ENCODE measurements at places on chromosomes 12 and 14. TPM values are rescaled to one million over a fixed set of nuclear protein-coding genes. Genes with fewer than 3 reads are reported as not detected.

DNA sequence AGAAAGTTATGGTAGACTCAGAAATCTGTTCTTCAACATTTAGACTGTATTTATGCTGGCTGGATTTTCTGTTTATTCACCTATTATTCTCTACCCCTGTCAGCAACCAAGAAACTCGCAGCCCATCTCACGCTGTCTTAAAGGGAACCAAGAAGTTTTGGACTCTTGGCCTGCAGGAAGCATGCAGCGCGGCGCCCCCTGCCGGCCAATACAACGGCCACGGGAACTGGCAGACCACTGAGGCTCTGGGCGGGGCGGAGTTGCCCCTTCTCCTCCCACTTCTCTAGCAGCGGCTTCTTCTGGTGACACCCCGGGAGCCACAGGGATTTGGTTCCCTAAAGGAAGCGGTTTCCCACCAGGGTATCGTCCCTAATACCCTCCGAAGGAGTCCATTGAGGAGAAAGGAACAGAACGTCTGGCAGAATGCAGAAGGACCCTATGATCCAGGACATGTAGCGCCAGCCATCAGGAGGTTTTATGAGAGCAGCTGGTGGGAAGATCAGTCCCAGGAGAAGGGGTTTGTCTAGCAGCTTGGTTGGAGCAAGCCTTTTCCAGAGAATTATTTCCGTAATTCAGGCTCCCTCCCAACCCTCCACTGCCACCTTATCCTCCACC is 21.0 kb upstream of the RNASE2 start:
- no peaks in the 10 kb centered on the region for H3K4me1 ChIP-seq
- DNase-seq: peak; percentile 9
- no peak overlapping the region for H3K4me3 ChIP-seq
- H3K36me3 ChIP-seq: no peaks in the 10 kb centered on the region
- peaks cover 37% of the 10 kb centered on the region for H3K27me3 ChIP-seq

- no peak overlapping the region for H3K4me3 ChIP-seq
- no peaks in the 10 kb centered on the region for H3K36me3 ChIP-seq
- no peak for DNase-seq
- H3K27ac ChIP-seq: no peak overlapping the region
These were observed 21.3 kb upstream of the SERPINA6 start for GRCh38 chr14:94344389-94344788.

GRCh38 chr14:48527832-48528231 is 852.4 kb upstream of the MDGA2 start:
- DNase-seq: no peak
- H3K4me1 ChIP-seq: no peaks in the 10 kb centered on the region
- no peak overlapping the region for H3K27ac ChIP-seq
- H3K36me3 ChIP-seq: no peaks in the 10 kb centered on the region
- no peak overlapping the region for H3K4me3 ChIP-seq
- H3K27me3 ChIP-seq: no peaks in the 10 kb centered on the region

GRCh38 chr14:91963465-91963864 is 16.0 kb upstream of the FBLN5 start:
- no peak overlapping the region for H3K4me3 ChIP-seq
- no peaks in the 10 kb centered on the region for H3K27me3 ChIP-seq
- DNase-seq: no peak
- H3K36me3 ChIP-seq: peaks cover 2% of the 10 kb centered on the region

- H3K27me3 ChIP-seq: no peaks in the 10 kb centered on the region
- no peaks in the 10 kb centered on the region for H3K4me1 ChIP-seq
- H3K27ac ChIP-seq: no peak overlapping the region
- no peak overlapping the region for H3K4me3 ChIP-seq
These were observed 113.2 kb upstream of the EEA1 start for GRCh38 chr12:93042283-93042682.

- no peaks in the 10 kb centered on the region for H3K27me3 ChIP-seq
- peaks cover 5% of the 10 kb centered on the region for H3K4me1 ChIP-seq
- H3K36me3 ChIP-seq: no peaks in the 10 kb centered on the region
- no peak overlapping the region for H3K4me3 ChIP-seq
- no peak for DNase-seq
These were observed 4.3 kb upstream of the ABCD2 start for GRCh38 chr12:39623919-39624318.

DNA sequence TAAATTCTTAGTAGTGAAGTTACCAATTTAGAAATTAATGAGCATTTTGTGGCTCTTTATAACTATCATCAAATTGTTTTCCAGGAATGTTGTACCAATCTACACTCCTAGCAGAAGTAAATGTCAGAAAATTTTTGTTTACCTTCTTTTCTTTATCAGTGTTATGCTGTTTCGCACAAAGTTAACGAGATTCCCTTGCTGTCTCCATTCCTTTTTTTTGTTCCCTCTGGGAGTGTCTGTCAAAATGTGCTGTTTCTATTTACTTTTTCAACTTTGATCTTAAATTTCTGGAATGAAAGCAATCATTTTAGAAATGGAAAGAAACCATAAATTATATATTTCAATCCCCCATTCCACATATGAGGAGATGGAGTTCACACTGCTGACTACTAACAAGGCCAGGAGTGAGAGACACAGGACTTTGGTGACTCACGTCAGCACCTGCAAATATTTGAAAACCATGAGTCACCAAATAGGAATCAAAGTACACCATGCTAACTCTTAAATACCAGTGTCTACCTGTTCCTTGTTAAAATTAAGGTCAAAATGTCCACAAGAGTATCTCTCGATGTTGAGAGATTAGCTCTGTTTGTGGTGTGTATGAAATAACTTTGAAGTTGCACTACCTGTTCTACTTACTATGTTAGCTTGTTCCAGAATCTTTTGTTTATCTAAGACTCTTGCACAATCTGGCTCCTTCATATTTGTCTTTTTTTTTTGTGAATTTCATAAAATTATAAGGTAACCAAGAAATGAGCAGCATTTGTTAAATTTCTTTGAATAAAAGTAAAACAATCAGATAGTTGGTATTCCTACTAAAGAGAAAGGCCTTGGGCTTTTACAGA is 106.0 kb downstream of the RMST start:
- peaks cover 50% of the 10 kb centered on the region for H3K4me1 ChIP-seq
- peak overlapping the region; percentile 89 for H3K27ac ChIP-seq
- peak; percentile 96 for DNase-seq
- no peaks in the 10 kb centered on the region for H3K36me3 ChIP-seq
- H3K4me3 ChIP-seq: peak overlapping the region; percentile 49

DNA sequence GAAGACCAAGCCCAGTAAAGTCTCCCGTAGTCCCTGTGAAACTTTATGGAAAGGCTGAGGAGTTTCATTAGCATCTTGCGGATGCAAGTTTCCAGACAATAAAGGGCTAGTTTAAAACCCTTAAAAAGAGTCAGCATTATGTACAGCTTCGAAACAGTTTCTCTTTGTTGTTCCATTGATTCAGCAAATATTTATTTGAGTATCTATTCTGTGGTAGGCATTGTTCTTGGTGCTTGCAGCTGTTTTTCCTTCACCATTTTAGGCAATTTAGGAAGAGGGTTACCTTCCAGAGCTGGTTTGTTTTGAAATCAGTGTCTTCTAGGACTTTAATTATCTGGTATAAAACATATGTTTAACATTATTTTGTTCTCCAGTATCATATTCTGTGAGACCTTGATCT is 1.5 kb downstream of the SLIRP start:
- peaks cover 18% of the 10 kb centered on the region for H3K4me1 ChIP-seq
- DNase-seq: no peak
- peak overlapping the region; percentile 95 for H3K4me3 ChIP-seq
- peaks cover 28% of the 10 kb centered on the region for H3K36me3 ChIP-seq
- H3K27me3 ChIP-seq: no peaks in the 10 kb centered on the region
- H3K27ac ChIP-seq: no peak overlapping the region

DNA sequence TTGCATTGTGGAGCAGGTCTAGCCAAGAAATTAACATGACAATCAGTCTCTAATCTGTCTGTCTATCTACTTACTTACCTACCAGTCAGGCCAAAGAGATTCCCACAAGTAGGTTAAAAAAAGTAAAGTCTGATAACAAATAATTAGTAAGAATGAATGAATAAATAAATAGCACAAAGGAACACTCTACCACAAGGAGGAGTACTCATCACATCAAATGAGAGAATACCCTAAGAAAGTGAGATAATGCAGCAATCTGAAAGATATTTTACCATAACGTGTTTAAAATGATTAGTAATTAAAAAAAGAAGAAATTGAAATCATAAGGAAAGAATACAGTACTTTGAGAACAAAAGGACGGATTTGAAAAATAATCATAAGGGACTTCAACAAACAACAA is 187.2 kb downstream of the SYNE2 start:
- H3K36me3 ChIP-seq: no peaks in the 10 kb centered on the region
- H3K27me3 ChIP-seq: no peaks in the 10 kb centered on the region
- DNase-seq: peak; percentile 37
- H3K4me1 ChIP-seq: no peaks in the 10 kb centered on the region

GRCh38 chr12:50032854-50033581 is 7.7 kb upstream of the RACGAP1 start:
- no peak for DNase-seq
- H3K4me3 ChIP-seq: no peak overlapping the region
- H3K4me1 ChIP-seq: no peaks in the 10 kb centered on the region
- no peak overlapping the region for H3K27ac ChIP-seq
- H3K36me3 ChIP-seq: no peaks in the 10 kb centered on the region

DNA sequence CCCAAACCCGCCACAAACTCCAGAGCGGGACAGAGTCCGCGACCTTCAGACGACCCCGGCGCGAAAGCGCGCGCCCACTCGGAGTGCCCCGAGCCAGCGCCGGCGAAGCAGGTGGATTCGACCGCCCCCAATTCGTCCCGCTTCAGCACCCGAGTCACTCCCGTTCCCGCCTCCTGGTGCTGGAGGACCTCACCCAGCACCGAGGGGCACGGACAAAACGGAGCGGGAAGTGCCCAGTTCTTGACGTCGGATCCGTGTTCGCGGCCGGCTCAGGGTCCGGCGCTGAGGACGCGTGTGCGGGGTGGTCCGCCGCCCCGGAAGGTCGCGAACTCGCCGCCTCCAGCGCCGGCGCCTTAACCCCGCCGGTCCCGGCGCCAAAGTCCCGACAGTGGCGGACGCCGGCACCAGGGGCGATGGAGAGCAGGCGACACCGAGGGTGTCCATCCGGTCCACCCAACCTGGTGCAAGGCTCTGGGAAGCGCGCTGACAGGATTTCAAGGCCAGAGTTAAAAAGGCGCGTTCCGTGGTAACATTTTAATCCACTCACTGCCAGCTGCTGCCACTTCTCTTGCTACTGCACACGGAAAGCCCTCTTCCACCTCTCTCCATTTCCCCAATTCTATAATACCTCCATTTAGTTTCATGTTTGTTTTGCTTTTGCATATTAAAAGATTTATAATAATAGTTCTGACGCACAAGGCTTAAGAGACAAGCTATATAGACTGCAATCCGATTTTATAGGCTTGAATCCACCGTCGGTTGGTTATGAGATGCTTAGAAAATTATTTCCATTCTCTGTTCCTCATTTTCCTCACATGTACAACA is 240.0 kb upstream of the CPNE8 start:
- no peak overlapping the region for H3K27ac ChIP-seq
- no peaks in the 10 kb centered on the region for H3K27me3 ChIP-seq
- DNase-seq: peak; percentile 70
- H3K4me1 ChIP-seq: peaks cover 3% of the 10 kb centered on the region
- H3K4me3 ChIP-seq: peak overlapping the region; percentile 67
- H3K36me3 ChIP-seq: no peaks in the 10 kb centered on the region

DNA sequence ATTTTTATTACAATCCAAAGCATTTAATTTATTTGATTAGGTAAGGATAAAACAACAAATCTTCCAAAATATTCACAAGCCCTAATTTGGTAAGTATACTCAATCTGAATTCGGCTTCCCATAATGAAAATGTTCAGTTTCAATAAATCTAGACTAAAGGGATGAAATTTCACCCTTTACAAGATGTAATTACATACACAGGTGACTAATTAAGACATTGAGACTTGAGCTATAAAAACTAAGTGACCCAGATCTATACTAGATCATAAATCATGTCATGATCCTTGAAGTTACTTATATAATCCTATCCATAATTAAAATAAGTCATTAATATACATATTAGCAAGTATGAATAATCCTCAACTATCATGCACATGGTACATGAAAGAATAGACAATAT is 36.6 kb downstream of the LRP6 start:
- H3K27me3 ChIP-seq: no peaks in the 10 kb centered on the region
- H3K36me3 ChIP-seq: no peaks in the 10 kb centered on the region
- H3K4me1 ChIP-seq: 0 out of 2 replicates have a peak, but pooled peaks cover 5% of the 10 kb centered on the region
- H3K27ac ChIP-seq: no peak overlapping the region
- H3K4me3 ChIP-seq: no peak overlapping the region

- H3K4me1 ChIP-seq: peaks cover 12% of the 10 kb centered on the region
- H3K27me3 ChIP-seq: peaks cover 28% of the 10 kb centered on the region
- DNase-seq: peak; percentile 10
- no peaks in the 10 kb centered on the region for H3K36me3 ChIP-seq
These were observed 153.6 kb upstream of the FKBP4 start for GRCh38 chr12:2641207-2641606.

DNA sequence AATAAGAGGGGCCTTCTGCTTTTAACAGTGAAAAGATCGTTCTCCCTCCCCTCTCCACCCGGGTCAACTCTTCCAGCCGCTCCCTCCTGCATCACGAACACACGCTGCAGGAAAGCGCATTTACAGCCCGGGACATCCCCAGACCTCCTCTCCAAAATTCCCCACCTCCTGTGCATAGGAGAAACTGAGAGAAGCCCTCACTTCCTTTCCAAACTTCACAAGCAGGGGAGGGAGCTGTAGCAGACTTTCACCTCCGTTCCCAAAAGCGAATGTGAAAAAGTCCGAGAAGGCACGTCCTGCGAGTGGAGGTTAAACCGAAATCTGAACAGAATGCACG is 513 bp downstream of the BCAT1 start:
- DNase-seq: no peak
- no peaks in the 10 kb centered on the region for H3K4me1 ChIP-seq
- H3K27ac ChIP-seq: no peak overlapping the region

GRCh38 chr14:105375635-105376057 is 22.7 kb upstream of the TEX22 start:
- H3K4me1 ChIP-seq: no peaks in the 10 kb centered on the region
- no peaks in the 10 kb centered on the region for H3K36me3 ChIP-seq
- DNase-seq: no peak
- no peak overlapping the region for H3K27ac ChIP-seq

DNA sequence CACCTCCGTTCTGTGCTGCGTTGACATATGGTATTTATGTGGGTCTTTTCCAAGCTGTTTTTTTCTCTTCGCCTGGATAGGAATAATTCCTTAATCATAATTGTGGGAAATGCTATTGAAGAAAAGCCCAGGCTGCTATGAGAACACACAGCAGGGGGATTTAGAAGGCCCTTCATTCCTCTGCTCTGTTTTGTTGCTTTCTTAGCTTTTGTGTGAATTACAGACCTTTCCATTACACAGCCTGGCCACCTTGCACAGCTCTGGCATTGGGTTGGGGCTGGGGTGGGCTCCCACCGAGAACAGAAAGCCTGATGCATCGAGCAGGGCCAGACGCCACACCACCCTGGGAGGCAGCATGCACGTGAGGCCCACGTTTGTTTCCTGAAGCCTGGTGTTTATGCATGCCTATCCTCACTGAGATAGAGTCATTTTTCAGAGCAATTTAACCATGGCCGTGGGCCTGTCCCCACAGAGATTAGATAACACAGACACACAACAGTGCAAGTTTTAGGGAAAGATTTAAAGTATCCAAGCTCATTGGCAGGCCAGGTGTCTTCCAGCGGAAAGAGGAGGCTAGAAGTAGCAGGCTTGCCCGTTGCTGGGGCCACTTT is 287.6 kb upstream of the PWP1 start:
- no peaks in the 10 kb centered on the region for H3K36me3 ChIP-seq
- no peak overlapping the region for H3K4me3 ChIP-seq
- H3K27me3 ChIP-seq: no peaks in the 10 kb centered on the region
- DNase-seq: no peak
- no peak overlapping the region for H3K27ac ChIP-seq
- peaks cover 24% of the 10 kb centered on the region for H3K4me1 ChIP-seq

Gene SLC6A15
- not detected for total RNA-seq

Gene CAMKK2
- total RNA-seq: 20.1 TPM

Gene ADAM21
- 0.80 TPM for total RNA-seq

Gene FGD4
- total RNA-seq: 3.9 TPM

Gene PPP1R3E
- total RNA-seq: 5.0 TPM

All from PC-3 (cell line).